ENCODE measurements at places on chromosomes 5 and 9.

- DNase-seq = no peak
These were observed 95.5 kb upstream of the PTPN3 start for GRCh38 chr9:109593612-109594011.

GRCh38 chr5:172455087-172455381 is 709 bp upstream of the SH3PXD2B start:
- no peak for DNase-seq

DNA sequence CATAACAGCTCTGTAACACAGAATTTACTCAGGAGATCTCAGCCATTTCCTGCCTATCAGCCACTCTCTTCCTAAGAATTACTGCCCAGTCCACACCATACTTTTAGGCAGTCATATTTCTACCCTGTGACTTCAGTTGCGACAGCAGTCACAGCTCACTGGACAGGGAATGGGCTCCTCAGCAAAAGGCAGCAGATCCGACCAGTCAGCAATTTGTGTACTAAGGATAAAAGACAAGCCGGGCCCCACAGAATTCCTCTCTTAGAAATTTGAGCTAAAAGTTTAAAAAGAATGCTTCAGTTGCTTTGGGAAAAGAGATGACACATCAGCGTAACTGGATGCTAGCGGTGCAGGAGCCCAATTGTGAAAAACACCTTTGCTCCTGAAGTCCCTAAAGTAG is 172.1 kb downstream of the ENC1 start:
- DNase-seq = no peak

- no peak for DNase-seq
These were observed 12.0 kb downstream of the INIP start for GRCh38 chr9:112705768-112706427.

DNA sequence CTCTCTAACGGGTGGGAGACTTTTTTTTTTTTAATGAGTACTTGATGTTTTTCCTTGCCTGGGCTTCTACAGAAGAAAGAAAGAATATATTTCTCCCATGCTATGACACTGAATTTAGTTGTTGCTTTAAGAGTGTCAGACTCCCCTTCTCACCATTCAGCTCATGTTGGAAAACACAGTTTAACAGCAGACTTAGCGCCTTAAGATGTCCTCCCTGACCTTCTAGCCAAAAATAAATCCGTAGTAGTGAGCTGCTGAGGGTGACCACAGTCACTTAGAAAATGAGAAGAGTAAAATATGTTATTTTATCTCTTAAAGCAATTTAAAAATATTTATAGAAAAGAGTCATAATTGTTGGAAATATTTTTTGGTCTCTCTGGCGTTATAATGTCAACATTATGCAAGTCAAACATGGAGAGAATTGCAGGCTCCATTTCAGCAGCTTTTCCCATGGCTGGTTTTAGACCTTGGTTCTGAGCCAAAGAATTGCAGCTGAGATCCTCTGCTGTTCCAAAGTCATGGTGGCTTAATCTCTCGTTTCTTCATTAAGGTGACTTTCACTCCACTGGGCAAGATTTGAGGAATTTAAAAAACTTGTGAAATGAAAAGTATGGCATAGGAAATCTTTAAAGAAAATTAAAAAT is 143.5 kb downstream of the GHR start:
- DNase-seq = no peak

DNA sequence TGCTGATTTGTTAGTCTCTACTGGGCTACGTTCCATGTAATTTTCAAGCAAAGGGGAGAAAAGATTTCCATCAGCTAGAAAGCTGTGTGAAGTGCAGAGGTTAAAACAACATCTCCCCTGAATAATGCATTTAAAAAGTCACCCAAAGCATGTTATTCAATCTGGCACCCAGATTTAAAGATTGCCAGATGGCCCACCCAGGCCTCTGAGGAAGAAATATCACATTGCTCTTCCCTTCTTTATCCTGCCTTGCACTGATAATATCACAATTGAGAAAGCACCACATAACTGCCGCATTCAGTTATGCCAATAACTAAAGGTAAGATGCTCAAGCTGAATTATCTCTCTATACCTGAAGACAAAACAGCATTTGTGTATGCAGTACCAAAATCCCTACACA is 119.4 kb upstream of the PUM3 start:
- no peak for DNase-seq

DNA sequence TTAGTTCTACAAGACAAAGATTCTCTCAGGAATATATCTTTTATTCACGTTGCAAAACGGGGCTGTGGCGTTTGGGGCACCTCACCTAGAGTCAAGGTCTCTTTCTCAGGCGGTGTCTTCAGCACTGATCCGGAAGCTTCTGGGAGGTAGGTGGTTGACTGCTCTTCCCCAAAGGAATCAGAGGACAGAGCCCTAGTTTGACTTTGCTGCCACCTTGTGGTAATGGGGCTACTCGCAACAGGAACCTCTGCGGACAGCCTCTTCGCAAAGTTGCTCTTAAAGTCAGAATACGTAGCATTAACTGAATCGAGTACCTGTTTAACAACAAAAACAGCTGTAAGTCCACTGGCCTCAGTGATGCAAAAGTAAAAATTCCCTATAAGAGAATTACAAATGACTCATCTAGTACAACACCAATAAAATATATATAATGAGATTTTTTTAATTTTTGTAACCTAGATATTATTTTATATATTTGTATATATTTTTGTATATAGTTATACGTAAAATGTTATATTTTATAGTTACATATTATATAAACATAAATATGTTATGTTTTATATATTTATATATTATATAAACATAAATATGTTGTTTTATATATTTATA is 13.3 kb upstream of the GPX8 start:
- no peak for DNase-seq

GRCh38 chr5:140339636-140340035 is 6.8 kb downstream of the HBEGF start:
- DNase-seq = no peak

All from D721Med (cell line).